IMR-90 (cell line): ENCODE measurements at places on chromosomes 2 and 18.

- H3K4me1 ChIP-seq: peaks cover 3% of the 10 kb centered on the region
- DNase-seq: no peak
- no peak overlapping the region for H3K4me3 ChIP-seq
- H3K27ac ChIP-seq: no peak overlapping the region
- H3K27me3 ChIP-seq: no peaks in the 10 kb centered on the region
Measured at GRCh38 chr18:40576507-40577115, 1378.4 kb upstream of the PIK3C3 start.

DNA sequence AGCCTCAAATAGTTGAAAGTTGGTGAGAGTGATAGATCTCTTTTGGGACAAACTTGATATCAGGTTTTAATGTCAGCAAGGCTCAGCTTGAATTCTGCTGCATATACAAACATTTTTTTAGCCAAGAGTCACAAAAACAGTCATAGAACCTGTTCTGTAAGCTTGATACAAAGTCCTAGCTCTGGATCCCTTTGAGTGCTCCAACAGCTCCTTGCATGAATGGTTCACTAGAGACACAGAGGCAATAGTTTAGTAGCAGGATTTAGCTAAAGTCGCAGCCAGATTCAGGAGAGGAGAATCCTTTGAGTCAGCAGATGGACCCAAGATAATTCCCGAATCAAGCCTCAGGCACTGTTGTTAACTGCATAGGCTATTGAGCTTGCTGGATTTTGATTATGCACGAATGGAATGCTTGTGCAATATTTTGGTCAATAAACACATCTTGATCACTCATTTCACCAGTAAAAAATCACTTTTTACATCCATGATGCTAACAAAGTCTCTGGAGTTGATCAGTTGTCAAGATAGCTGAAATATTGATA lies 148.6 kb downstream of the KLHL14 start:
- no peaks in the 10 kb centered on the region for H3K27me3 ChIP-seq
- no peaks in the 10 kb centered on the region for H3K36me3 ChIP-seq
- no peak for DNase-seq
- no peaks in the 10 kb centered on the region for H3K4me1 ChIP-seq
- H3K4me3 ChIP-seq: no peak overlapping the region

- DNase-seq: no peak
- no peak overlapping the region for H3K4me3 ChIP-seq
- H3K27ac ChIP-seq: no peak overlapping the region
- no peaks in the 10 kb centered on the region for H3K36me3 ChIP-seq
Measured at GRCh38 chr2:173278794-173279526, 75.7 kb upstream of the CDCA7 start.

DNA sequence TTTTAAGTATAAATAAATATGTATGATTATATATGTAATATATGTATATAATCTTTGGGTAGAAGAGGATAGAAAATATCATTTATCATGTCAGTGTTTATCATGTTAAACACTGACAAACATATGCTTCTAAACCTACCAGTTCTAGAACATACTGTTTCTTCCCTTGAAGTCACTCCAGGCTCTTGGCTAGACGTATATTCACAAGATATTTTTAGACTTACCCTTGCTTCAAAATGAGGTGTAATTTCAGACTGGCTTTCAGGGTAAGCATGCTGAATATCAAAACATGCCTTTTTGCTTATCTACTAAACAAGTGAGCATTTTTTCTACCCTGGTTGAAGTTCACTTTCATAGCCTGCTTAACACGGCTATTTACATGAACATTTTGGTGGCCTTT lies 642.4 kb upstream of the PKDCC start:
- H3K4me1 ChIP-seq: no peaks in the 10 kb centered on the region
- no peak overlapping the region for H3K27ac ChIP-seq
- H3K4me3 ChIP-seq: no peak overlapping the region
- H3K27me3 ChIP-seq: no peaks in the 10 kb centered on the region

DNA sequence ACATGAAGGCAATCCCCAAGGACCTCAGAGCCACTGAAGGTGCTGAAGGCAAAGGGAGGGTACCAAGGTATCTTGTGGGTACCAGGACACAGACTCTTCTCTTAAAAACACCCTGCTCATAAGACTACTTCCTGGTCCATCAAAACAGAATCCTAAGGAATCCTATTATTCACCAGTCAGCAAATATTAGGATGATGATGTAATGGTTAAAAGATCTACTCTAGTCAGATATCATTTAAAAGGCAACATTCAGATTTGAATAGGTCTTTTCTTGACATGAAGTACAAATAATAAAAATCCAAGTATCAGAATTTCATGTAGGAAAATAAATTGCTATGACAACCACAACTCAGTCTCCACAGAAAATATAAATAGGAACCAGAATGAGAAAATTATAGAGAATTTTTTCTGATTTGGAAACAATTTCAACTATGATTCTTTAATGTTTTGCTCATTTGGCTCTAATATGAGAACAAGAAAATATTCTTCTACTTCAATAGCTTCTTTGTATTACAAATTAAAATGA lies 77.8 kb upstream of the ZNF397 start:
- no peak for DNase-seq
- H3K4me3 ChIP-seq: no peak overlapping the region
- H3K27ac ChIP-seq: no peak overlapping the region
- H3K27me3 ChIP-seq: peaks cover 9% of the 10 kb centered on the region

- H3K4me1 ChIP-seq: no peaks in the 10 kb centered on the region
- H3K27ac ChIP-seq: no peak overlapping the region
- DNase-seq: no peak
Measured at GRCh38 chr2:1942146-1942545, 197.8 kb upstream of the PXDN start.
